ENCODE measurements at places on chromosomes 11 and 22. TPM values are rescaled to one million over a fixed set of nuclear protein-coding genes. Genes with fewer than 3 reads are reported as not detected.

SYT12 gene
- 7.3 TPM for total RNA-seq

TEX12 gene
- total RNA-seq = not detected

CD44 gene
- total RNA-seq = 10.3 TPM

DNA sequence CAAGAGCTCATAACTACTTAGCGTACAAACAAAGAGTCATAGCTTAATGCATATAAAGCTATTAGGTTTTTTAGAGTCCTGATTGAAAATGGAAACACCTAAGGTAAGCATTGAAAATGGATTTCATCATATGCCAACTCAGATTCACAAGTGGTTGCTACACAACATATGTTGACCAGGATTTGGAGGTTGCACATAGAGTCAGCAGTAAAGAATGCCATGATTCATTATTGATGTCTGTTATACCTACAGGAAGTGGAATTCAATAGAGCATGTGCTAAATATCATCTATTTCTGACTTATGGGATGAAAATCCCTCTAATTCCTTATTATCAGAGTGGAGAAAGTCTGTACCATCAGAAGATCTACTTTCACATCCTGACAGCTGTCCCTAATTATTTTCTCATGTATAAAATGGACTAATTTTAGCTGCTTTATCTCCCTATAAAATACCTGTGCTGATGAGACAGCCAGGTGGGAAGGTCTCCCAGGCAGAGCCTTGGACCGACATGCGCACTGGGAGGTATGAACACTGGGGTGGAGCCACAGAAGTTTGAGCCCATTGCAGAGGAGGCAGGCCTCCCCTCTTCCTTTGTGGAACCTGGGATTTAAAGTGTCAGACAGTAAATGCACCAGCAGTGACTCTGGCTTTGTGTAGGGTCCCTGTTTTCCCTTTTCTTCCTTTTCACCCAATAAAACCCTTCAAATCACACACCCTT lies 204.2 kb downstream of the AASDHPPT start:
- no peaks in the 10 kb centered on the region for H3K27me3 ChIP-seq
- no peak for DNase-seq
- H3K27ac ChIP-seq = no peak overlapping the region
- H3K36me3 ChIP-seq = no peaks in the 10 kb centered on the region
- H3K4me1 ChIP-seq = peaks cover 14% of the 10 kb centered on the region

DNA sequence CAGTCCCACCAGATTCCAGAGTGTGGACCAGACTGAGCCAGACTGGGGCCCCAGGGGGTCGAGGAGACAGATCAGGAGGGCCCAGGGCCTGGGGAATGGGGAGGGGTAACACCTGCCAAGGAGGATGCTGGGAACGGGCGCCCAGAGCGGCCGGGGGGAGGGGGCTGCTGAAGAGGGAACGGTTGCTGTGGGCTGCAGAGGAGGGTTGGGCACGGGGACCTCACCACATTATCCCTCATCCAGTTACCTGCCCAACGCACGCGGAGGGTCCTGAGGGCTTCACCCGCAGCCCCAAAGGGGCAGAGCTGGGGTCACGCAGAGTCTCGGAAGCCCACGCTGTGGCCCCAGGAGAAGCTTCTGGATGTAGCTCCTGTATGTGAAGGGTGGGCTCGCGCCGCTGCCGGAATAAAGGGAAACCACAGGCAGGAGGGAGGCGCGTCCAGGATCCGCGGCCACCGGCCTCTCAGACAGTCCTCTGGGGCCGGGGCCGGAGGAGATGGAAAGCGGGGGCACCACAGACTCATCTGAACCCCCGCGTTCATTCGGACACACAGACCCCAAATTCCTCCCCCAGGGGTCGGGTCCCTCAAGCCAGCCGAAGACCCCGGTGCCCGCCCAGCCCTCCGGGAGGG lies 866 bp upstream of the SELENOO start:
- peak overlapping the region; percentile 94 for H3K27ac ChIP-seq
- peaks cover 14% of the 10 kb centered on the region for H3K36me3 ChIP-seq
- H3K4me3 ChIP-seq = peak overlapping the region; percentile 67
- peak; percentile 73 for DNase-seq
- no peaks in the 10 kb centered on the region for H3K27me3 ChIP-seq
- peaks cover 12% of the 10 kb centered on the region for H3K4me1 ChIP-seq

GRCh38 chr11:6305297-6305696 lies 15.0 kb downstream of the CAVIN3 start:
- no peak overlapping the region for H3K27ac ChIP-seq
- DNase-seq = no peak
- peaks cover 51% of the 10 kb centered on the region for H3K4me1 ChIP-seq
- H3K27me3 ChIP-seq = no peaks in the 10 kb centered on the region
- no peak overlapping the region for H3K4me3 ChIP-seq
